ENCODE measurements at places on chromosomes 5 and 9.

GRCh38 chr5:97062046-97062445, 80.4 kb downstream of the LIX1 start:
- no peak for DNase-seq

GRCh38 chr9:107389617-107390071, 99.9 kb downstream of the KLF4 start:
- no peak for DNase-seq

- DNase-seq = no peak
Observed at GRCh38 chr9:87157366-87158031, 210.2 kb upstream of the GAS1 start.

DNA sequence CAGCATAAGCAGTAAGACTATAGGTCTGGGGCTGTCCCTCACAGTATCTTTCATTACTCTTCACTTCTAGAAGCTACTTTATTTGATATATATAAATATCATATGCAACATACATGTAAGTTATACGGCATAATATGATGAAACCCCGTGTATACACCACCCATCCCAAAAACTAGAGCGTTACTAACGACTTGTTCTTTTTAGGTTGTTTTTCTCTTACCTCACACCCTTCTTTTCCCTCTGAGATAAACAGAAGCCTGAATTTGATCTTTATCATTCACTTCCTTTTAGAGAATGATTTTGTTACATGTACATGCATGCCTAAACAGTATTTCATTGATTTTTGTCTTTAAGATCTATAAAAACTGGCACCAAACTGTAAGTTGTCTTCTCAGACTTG, 3.7 kb downstream of the TRMO start:
- no peak for DNase-seq

- no peak for DNase-seq
Observed at GRCh38 chr9:84343111-84343521, 2.6 kb upstream of the SLC28A3 start.

DNA sequence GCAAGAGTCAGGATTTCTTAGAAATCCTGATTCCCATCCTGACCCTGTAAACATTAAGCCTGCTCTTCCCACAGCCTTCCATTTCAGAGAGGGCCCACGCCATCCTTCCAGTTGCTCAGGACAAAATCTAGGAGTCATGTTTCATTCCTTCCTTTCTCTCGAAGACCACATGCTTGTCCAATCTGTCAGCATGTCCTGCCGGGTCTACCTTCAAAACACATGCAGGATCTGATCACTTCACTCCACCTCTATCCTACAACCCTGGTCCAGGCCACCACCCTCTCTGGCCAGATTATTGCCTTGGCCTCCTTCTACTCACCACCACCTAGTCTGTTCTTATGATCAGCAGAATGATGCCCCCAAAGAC, 79.8 kb downstream of the C5orf15 start:
- DNase-seq = no peak

DNA sequence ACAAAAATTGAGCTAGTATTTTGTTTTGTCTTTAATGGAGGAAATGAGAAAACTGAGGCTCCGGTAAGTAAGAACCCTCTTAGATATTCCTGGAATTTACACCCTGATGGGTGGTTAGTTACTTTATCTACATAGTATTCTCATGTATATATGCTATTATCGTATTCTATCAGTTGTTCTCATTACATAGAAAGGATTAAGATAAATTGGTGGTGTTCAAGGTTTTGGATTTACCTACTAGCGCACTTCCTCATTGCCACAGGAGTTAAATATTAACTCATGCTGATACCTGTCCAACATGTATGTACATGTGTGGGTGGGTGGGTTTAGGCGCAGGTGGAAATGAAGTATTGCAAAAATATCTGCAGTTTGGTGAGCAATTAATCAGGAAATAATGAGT, 61.1 kb upstream of the IFNE start:
- DNase-seq = no peak

DNA sequence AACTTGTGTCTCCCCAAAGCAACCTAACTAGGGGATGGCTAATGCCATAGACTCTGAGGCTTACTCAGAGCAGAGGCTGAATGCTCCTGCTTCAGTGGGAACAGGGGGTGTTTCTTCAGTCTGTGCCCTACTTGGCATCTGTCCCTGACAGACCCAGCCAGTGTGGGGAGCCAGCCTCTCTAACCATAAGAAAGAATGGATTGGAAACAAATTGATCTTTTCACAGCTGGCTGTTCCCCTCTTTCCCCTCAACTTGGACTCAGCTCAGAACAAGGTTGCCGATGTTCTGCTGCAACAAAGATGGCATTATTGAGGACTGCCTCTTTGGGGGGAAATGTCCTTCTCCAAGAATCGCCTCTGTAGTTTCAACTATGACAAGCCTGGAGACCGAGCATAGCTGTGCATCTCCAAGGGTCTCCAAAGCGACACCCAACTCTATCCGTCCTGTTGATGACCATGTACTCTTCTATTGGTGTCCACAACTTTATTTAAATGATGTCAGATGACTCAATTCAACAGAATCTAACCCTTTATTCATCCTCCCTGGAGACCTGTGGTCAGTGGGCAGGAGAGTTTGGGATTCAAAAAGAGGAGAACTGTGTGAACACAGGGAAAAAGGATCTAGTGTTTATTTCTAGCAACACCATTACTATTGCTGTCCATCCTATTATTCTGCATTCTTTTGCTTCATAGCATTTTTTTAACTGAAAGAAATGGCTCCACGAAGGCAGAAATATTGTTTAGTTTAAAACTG, 24.7 kb upstream of the TNC start:
- no peak for DNase-seq

GRCh38 chr9:110995420-110996340, 42.6 kb downstream of the LPAR1 start:
- DNase-seq = no peak

DNA sequence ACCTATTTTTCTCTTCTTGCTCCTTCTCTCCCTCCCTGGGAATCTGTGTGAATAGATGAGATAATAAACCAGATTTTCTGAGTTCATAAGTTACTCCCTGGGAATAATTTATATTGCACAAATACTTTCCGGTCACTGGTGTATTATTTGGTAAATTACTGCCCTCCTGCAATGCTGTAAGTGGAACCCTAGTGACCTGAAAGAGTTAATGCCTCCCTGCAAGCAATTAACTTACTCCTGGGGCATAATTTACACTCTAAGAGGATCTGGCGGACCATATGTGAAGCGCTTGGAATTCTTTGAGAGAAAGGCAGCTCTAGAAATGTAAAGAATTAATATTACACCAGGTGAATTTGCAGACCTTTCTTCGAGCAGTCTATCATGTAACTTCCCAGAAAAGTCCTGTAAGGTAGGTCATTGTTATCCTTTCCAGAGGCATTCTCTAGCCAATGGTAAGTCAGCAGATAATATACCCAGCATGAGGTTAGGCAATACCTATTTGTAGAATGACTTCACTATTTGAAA, 7.0 kb upstream of the GDNF start:
- DNase-seq = no peak

DNA sequence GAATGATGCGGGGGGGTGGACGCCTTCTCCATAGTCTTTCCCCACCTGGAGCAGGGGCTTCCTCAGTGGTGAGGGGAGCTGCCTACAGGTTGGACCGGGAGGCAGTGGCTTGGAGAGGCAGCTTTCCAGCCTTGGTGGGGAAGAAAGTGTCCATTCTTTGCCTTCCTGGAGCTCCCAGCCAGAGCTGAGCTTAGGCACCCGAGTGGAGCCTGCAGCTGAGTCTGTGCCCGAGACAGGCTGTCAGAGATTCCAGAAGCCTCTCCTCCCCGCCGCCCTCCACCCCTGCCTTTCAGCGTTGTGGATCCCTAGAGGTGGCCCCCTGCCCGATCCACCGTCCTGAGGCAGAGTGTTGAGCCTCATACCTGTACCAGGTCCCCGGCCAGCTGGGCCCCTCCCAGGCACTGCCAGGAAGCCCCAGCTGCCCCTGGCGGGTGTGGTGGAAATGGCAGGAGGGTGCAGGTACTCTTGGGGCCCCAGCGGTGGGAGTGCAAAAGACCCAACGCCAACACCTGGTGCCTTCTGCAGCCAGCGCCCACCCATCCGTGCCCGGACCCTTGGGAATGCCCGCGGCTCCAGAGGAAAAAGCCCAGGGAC, 112.0 kb downstream of the RXRA start:
- DNase-seq = no peak

DNA sequence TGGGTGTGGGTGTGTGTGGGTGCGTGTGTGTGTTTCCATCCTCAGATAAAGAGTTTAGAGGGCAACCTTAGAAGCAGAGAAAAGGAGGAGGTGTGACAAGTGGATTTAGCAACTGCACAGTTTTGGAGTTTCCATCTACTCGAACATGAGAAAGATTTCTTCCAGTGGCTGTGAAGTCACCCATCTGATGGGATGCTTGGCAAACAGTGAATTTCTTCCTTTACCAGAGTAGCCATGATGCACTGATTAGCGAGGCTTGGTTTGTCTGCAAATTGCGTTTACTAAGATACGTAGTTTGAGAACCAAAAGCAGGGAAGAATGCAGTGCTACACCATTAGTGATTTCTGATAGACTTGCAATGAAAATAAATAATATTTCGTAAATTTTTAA, 791 bp upstream of the STARD4 start:
- DNase-seq = no peak
